GF-D8 (cell line): ENCODE measurements at places on chromosomes 5 and 9.

DNA sequence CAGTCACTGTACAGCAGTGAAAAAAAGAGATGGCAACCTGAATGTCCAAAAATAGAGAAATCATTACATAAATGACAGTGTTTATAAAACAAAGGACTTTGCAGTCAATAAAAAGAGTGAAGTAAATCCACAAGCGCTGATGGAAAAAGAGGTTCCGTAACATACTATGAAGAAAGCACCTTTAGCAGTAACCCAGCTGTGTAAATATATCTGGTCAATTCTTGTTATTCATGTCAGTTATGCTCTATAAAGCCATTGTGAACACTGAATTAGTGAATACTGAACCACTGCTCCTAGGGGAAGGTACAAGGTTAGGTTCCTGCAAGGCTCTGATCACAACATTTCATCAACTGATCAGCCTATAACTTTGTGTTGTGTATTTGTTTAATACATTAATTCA, 39.5 kb downstream of the CCNJL start:
- DNase-seq = no peak

GRCh38 chr5:103454770-103455169, 107.8 kb downstream of the NUDT12 start:
- no peak for DNase-seq

GRCh38 chr5:6875376-6875775, 162.1 kb downstream of the TENT4A start:
- DNase-seq = no peak

- no peak for DNase-seq
These were observed 23.1 kb downstream of the SMAD5 start for GRCh38 chr5:136155761-136156160.

DNA sequence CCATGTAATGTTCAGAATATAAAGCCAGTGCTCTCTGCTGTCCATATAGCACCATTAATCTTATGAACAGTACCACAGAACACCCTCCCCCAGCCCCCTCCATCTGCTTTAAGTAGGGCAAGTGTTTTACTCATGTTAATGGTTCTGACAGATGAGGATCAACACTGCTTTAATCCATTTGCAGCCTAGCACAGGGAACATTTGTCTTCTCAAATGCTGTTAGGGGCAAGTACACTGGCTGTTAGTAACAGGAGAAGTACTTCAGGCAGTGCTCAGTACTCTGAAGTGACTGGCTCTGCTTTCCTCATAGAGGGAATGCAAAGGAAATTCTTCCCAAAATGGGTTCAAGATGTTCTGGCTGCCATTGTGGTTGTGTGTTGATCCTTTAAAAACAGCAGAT, 202.6 kb downstream of the DCP2 start:
- DNase-seq = no peak

- no peak for DNase-seq
These were observed 72.8 kb downstream of the MAPKAP1 start for GRCh38 chr9:125634040-125634717.

DNA sequence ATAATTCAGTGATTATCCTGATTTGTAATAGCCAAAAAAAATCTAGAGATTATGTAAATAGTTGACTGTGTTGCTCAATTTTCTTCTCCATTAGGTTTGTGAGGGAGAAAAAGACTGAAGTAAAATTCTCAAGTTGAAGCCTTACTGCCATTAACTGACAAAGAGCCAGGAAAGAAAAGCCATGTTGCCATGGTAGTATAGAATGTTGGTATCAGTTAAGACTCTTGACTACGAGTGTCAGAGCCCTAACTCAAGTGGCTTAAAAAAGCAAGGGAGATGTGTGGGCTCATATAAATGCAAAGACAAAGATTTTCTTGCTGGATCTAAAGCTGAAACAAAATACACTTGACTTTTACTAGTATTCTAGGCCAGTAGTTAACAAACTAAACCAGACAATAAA, 571.7 kb downstream of the KCTD16 start:
- no peak for DNase-seq

DNA sequence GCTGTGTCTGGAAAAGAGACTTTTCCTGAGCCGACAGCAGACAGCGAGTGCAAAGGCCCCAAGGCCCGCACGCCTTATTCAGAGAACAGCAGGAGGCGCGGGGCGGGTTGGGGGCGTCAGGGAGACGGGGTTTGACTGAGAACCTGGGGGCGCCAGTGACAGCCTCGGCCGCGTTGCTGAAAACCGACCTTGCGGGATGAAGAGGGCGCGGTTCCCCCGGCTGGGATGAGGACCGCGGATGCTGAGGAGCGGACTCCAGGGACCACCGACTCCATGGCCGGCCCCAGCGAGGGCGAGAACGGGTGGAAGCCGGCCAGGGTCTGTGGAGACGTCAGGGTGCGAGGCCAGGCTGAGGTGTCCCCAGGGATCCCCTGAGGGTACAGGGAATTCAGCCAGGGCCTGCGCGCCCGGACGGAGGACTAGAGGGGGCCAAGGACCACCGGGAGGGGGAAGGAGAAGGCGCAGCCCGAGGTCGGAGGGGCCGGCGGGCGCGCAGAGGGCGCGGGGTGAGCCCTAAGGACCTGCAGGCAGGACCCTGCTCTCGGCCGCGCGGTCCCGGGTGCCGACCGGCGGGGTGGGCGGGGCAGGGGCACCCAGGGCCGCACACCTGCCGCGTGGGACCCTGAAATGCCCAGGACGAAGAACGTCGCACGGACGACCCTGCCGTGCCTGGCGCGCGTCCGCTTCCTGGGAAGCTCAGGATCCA, 837 bp upstream of the AHRR start:
- DNase-seq = no peak

GRCh38 chr5:180646289-180646962, 3.0 kb downstream of the FLT4 start:
- no peak for DNase-seq

GRCh38 chr5:176744584-176744965, 65.8 kb upstream of the UNC5A start:
- no peak for DNase-seq

DNA sequence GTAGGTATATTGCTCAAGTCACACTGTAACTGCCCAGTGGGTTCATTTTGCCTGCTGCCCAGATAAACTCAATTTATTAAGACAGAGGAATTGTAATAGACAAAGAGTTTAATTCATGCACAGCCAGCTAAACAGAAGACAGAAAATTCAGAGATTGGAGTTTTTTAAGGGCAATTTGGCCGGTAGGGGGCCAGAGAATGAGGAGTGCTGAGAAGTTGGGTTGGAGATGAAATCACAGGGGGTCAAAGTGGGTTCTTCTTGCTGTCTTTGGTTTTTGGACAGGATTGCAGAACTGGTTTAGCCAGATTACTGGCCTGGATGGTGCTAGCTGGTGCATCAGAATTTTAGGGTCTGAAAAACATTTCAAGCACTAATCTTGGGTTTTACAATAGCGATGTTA, 20.7 kb upstream of the IL33 start:
- no peak for DNase-seq

DNA sequence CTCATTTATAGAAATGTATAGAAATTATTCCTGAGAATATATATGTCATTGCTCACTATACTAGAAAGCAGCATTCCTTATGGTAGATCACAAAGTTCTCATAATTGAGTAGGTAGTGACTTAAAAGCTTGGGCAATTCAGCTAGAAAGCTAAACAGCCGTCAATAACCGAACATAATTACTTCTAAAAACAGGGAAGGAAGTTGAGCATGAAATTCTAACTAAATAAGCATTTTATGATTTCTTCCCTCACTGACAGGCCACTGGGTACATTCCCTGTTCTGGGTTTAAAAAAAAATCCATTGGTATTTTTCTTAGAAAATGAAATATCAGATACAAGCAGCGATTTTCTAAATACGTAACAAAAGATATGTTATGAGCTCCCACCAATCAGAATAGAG, 91.1 kb upstream of the DAB2 start:
- DNase-seq = no peak

- no peak for DNase-seq
These were observed 119.6 kb upstream of the ITGA1 start for GRCh38 chr5:52668139-52668538.

DNA sequence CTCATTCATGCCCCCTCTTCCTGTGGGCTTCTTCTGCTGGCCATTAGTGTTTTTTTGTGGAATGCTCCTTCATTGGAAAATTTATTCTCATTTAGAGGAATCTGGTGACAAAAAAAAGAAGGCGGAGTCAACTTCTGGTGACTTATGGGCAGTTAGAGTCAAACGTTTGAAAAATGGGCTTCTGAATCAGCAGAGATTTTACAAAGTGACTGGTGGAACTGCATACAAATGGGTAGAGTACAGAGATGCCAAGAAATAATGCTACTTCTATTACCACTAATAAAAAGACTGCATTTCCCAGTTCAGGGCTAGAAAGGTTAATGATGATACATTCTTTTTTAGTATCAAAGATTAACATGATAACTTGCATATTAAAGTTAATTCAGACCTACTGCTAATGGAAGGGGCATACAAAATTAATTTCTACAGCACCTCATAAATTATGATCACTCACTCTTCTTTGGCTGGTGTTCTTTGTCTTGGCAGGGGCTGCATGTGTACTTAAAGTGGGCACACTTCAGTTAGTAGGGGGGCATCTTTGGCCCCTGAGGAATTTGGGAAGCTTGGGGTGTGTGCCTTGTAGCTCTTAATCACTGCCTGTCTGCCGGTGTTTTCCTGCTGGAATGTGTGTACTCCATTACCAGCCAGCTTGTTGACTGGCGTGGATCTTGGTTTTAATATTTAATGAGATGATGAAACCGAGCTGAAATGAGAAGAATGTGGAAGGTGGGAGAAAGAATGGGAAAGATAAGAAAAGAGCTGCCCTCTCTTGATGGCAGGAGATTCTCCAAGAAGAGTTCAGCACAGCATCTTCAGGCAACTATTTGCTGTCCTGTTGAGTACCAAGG, 148.9 kb downstream of the DOCK2 start:
- no peak for DNase-seq

- no peak for DNase-seq
These were observed 23.7 kb upstream of the PDE8B start for GRCh38 chr5:77186652-77187370.
